Mucosa of descending colon (tissue), 3 donors: ENCODE measurements at places on chromosomes 2 and 18. TPM values are rescaled to one million over a fixed set of nuclear protein-coding genes. Genes with fewer than 3 reads are reported as not detected.

Gene GKN1
- not detected for total RNA-seq

GRCh38 chr2:202530038-202530437 is 104.7 kb upstream of the FAM117B start:
- DNase-seq, result no peak

Gene PPIG
- 49.2 TPM for total RNA-seq

DNA sequence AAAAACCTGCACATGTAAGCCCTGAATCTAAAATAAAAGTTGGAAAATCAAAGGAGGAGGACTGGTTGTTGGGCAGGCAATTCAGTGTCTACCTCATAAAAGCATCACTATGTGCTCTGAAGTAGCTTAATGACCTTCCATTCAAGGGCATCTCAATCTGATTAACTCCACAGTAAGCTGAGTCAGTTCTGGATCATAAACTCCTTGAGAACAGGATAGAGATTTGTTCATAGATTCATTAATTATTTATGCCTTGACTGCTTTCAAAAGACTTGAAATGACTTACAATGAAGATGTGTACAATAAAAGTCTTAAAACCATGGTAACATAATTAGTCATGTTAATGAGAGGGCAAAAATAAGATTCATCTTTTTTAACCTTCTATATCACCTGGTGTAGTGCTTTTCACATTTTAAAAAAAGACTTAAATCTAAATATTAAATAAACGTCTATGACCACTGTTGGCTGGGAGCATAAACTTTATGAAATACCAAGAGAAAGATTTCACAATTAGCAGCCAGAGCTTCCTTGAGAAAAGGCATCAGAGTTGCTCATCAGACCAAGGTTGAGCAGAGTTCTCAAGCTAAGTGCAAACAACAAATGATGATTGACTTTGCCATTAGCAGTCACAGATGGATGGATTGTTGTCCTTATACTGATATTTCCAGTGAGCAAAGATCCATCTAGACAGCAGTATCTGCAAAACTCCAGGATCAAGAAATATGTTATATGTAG is 237.3 kb upstream of the THUMPD2 start:
- no peak for DNase-seq
